ENCODE measurements at places on chromosomes 6 and 20.

DNA sequence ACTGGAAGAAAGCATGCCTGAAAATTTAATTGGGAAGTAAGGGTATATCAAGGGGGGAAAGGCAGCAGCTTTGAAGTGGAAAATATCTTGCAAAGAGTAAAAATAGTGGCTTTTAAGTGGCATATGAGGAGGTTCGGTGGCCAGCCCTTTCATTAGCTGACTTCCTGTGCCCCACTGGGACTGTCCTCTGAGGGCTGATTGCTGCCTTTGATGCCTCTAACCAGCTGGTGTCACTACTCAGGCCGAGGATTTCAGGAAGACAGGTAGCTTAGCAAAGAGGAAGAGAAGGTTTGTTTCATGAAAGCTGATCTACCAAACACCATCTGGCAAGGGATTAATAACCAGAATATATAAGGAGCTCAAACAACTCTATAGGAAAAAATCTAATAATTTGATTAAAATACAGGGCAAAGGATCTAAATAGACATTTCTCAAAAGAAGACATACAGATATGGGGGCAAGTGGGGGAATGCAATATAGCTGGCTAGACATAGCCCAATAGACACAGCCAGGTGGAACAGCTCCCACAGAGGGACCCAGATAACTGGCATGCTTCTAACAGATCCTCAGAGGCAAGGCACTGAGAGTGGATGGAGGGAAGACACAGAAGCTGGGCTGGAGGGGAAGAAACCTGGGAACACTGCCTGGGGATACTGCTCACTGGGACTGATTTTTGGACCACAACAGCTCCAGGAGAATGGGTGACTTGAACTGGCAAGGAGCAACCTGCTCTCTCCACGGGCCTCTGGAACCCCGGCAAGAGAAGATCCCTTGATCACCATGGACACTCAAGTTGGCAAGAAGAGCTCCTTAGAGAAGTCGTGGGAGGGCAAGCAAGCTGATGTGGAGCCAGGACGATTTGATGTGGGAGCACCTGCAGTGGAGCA, 33.2 kb downstream of the CCN2 start:
- DNase-seq = no peak
- no peaks in the 10 kb centered on the region for H3K36me3 ChIP-seq
- H3K4me3 ChIP-seq = no peak overlapping the region
- H3K27me3 ChIP-seq = no peaks in the 10 kb centered on the region
- H3K4me1 ChIP-seq = no peaks in the 10 kb centered on the region

GRCh38 chr20:62147528-62147927, 4.0 kb downstream of the SS18L1 start:
- peaks cover 29% of the 10 kb centered on the region for H3K4me1 ChIP-seq
- no peak overlapping the region for H3K4me3 ChIP-seq
- H3K27me3 ChIP-seq = no peaks in the 10 kb centered on the region
- H3K36me3 ChIP-seq = no peaks in the 10 kb centered on the region
- no peak for DNase-seq

DNA sequence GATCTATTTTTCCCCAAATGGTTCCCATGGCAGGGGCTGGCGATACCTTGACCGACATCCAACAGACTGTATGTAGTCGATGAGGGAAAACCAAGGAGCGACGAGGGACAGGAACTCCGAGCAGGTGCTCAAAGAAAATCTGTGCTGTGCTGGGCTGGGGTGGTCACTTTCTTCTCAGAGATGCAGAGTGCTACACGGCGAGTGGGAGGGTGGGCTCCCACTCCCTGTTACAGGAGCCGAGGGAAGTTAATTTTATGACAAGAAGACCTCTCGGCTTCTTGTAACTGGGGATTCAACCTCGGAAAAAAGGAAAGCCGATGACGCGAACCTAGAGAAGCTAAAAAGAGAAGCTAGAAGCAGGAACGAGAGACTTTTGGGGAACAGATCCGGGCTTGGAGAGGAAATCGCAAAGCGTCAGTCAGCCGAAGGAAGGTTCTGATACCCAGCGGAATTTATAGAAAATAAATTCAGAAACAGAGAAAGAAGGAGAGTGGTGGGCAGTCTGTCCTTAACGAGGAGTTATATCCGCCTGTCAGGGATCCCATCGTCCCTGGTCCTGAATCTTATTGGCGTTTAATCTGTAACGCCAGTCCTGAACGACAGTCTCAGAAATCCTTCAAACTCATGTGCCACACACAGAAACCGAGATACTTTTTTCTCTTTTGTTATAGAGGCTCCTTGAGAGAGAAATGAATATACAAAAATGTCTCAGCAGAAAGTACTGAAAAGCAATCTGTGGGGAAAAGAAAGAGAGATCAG, 84.6 kb upstream of the ZNF322 start:
- no peak overlapping the region for H3K27ac ChIP-seq
- no peaks in the 10 kb centered on the region for H3K27me3 ChIP-seq
- H3K36me3 ChIP-seq = no peaks in the 10 kb centered on the region
- no peak overlapping the region for H3K4me3 ChIP-seq
- no peak for DNase-seq

- H3K4me1 ChIP-seq = no peaks in the 10 kb centered on the region
- H3K4me3 ChIP-seq = no peak overlapping the region
- no peak overlapping the region for H3K27ac ChIP-seq
- no peaks in the 10 kb centered on the region for H3K36me3 ChIP-seq
- no peak for DNase-seq
Observed at GRCh38 chr6:124008000-124008987, 204.6 kb downstream of the NKAIN2 start.

DNA sequence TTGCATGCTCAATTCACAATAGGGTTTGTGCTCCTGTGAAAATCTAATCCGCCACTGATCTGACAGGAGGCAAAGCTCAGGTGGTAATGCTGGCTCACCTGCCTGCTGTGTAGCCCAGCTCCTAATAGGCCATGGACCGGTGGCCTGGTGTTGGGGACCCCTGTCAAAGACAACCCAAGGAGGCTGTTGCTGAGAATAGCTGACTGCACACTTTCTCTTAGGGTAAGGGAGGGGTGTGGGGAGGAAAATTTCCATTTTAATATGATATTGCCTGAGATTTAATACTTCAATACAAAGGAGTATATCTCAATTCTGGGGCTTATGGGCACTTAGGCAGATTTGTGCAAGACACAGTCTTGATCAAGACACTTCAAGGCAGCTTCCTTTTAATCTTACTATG, 105.8 kb downstream of the ALDH8A1 start:
- H3K36me3 ChIP-seq = no peaks in the 10 kb centered on the region
- H3K27ac ChIP-seq = no peak overlapping the region
- no peak overlapping the region for H3K4me3 ChIP-seq
- no peaks in the 10 kb centered on the region for H3K4me1 ChIP-seq
- H3K27me3 ChIP-seq = no peaks in the 10 kb centered on the region

GRCh38 chr6:108928650-108929049, 80.4 kb downstream of the ARMC2 start:
- no peak overlapping the region for H3K27ac ChIP-seq
- DNase-seq = no peak
- no peaks in the 10 kb centered on the region for H3K4me1 ChIP-seq
- no peak overlapping the region for H3K4me3 ChIP-seq
- no peaks in the 10 kb centered on the region for H3K36me3 ChIP-seq
- H3K27me3 ChIP-seq = no peaks in the 10 kb centered on the region

GRCh38 chr6:137084090-137084489, 39.3 kb upstream of the IL20RA start:
- no peaks in the 10 kb centered on the region for H3K36me3 ChIP-seq
- H3K27ac ChIP-seq = no peak overlapping the region
- no peaks in the 10 kb centered on the region for H3K27me3 ChIP-seq
- H3K4me1 ChIP-seq = no peaks in the 10 kb centered on the region
- DNase-seq = no peak

DNA sequence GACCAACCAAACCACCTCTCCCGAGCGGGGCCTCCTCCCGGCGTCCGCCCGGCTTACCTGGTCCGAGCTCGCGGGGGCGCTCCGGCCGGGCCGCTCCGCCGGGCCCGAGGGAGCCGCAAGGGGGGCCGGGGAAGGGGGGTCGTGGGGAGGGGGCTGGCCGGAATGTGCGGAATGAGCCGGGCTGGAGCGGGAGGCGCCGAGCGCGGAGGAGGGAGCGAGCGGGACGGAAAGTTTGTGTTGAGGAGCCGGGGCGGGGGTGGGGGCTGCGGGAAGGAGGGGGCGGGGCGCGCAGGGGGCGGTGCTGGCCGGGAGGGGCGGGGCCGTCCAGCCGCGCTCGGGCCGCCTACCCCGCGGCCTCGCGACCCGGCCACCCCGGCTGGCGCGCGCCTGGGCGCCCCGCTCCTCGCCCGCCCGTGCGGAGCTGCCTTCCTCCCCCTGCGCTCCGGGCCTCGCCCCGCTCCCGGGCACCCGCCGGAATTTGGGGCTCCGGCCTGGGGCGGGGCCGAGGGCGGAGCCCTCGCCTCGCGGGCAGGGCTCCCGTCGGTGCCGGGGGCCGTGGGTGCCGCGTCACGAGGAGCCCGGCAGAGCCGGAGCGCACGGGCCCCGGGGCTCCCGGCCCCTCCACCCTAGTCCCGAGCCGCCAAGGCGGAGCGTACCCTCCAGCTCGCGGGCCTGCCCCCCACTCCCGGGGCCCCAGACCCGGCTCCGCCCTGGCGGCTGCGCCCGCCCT, at the start of gene TEAD3:
TEAD3 (minus strand) TSS at position 239 of the 730 bp plus-strand sequence.
- DNase-seq = peak; percentile 95
- peaks cover 58% of the 10 kb centered on the region for H3K4me1 ChIP-seq
- H3K27me3 ChIP-seq = peaks cover 3% of the 10 kb centered on the region
- no peaks in the 10 kb centered on the region for H3K36me3 ChIP-seq

DNA sequence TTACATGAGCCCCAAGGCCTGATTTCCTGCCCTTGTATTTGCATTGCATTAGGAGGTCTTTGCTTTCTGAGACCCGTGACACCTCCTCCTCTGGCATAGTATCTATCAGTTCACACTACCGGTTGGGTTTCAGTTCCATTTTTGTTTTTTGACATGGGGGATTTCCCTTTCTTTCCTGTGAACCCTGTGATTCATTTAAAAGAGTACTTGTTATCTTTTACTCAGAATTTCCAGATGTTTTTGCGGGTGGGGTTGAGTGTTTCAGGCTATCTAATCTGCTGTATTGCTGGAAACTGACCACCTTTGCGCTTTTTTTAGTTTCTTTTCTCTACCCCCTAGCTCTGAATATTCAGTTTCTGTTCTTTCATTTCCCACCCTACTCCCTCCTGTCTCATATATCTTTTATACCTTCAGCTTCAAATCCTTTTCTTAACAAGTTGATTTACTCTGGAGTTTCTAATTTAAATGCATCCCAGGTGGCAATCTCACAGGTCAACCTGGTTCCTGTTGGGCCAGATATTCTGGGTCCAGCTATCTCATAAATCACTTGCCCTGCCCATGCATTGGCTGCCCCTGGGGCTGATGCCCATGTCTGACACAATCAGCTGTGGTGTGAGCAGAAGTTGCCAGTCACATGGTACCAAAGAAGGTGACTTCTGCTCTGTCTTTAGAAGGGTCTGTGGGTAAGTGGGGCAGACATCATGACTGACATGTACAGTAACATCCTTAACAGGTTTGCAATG, 14.3 kb upstream of the NCOA3 start:
- H3K36me3 ChIP-seq = no peaks in the 10 kb centered on the region
- no peak overlapping the region for H3K4me3 ChIP-seq
- H3K27ac ChIP-seq = peak overlapping the region; percentile 43

DNA sequence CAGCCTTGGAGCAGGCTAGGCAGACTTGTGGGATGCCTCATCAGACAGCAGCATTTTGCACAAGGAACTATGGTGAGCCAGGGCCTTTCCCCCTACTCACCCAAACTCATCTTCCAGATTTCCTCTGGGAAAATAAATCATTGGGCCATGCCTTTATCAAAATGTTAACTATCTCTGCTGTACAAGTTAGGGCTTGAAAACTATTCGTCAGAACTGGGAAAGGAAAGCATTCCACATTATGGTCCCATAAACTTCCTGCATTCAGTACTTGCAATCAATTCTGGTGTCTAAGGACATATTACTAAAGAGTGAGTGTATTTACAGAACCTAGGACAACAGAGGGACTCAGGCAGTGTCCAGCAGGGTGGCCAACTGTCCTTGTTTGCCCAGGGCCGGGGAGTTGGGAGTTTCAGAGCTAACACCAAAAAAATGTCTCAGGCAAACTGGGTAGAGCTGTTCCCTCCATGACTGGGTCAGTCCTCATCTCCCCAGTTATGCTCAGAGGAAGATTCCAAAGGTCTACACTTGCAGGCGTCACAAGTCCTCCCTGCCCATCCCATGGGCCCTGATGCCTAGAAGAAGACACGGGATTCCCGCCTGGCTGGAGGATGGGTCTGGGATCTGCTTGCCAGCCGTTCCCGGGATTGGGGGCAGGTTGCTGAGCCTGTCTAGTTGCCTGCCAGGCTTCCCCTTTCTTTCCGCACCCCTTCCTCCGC, 72.2 kb downstream of the SLC22A3 start:
- no peaks in the 10 kb centered on the region for H3K36me3 ChIP-seq
- no peak for DNase-seq
- no peak overlapping the region for H3K27ac ChIP-seq
- no peak overlapping the region for H3K4me3 ChIP-seq

GRCh38 chr6:122153557-122153956, 245.9 kb upstream of the HSF2 start:
- no peak overlapping the region for H3K27ac ChIP-seq
- H3K4me1 ChIP-seq = no peaks in the 10 kb centered on the region
- DNase-seq = no peak
- no peaks in the 10 kb centered on the region for H3K27me3 ChIP-seq
- no peaks in the 10 kb centered on the region for H3K36me3 ChIP-seq

- no peak overlapping the region for H3K4me3 ChIP-seq
- H3K4me1 ChIP-seq = no peaks in the 10 kb centered on the region
- DNase-seq = no peak
- no peaks in the 10 kb centered on the region for H3K36me3 ChIP-seq
- no peaks in the 10 kb centered on the region for H3K27me3 ChIP-seq
Observed at GRCh38 chr6:103081876-103082630, 1688.5 kb downstream of the GRIK2 start.

DNA sequence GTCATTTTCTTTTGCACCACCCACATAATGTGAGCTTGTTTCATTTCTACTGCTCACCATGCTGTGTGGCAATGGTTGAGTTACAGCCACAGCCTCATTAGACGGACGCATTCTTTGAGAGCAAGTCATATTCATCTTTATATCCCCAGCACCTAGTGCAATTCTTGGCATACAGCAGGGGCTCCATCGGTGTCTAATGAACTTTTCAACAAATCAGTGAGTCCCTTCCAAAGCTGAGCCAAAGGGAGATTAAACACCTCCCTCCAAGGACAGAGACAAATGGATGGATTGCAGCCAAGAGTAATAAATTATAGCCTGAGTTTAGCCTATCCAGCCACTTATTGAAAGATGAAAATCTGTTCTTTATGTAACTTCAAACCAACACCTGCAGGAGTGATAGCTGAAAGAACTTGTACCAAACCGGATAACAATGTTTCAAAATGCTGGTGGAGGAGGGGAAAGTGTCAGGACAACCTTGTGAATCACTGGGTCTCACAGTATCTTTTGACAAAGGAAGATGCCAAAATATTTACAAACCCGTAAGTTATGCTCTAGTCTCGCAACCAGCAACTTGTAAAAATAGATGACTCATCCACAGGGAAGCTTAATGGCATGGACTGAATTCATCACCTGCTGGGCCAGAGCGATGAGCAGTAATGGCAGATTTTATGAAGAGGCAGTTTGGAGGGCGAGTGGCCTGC, 139.0 kb downstream of the PXDC1 start:
- H3K4me3 ChIP-seq = no peak overlapping the region
- DNase-seq = no peak
- H3K27ac ChIP-seq = no peak overlapping the region
- H3K27me3 ChIP-seq = no peaks in the 10 kb centered on the region
- H3K36me3 ChIP-seq = no peaks in the 10 kb centered on the region

Measured in upper lobe of left lung (tissue), 6 donors.